ENCODE measurements at places on chromosomes 5 and 9.

DNA sequence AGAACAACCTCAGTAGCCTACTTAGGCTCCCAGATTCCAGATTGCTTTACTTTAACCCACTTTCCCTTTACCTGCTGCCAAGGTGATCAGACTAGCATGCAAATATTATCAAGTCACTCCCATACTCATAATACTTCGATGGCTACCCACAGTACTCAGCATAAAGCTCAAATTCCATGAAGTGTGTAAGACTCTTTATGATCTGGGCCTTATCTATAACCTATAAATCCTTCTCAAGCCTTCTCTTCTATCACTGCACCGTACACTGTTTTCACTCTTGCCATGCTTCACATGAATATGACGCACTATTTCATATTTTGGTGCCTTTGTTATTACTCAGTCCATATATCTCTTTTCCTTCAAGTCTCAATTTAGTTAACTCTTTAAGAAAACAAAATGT is 135.2 kb upstream of the TARS1 start:
- no peak for DNase-seq

GRCh38 chr5:9099689-9100088 is 446.2 kb downstream of the SEMA5A start:
- DNase-seq: no peak

- no peak for DNase-seq
Measured at GRCh38 chr9:89879701-89880100, 274.9 kb downstream of the GADD45G start.

DNA sequence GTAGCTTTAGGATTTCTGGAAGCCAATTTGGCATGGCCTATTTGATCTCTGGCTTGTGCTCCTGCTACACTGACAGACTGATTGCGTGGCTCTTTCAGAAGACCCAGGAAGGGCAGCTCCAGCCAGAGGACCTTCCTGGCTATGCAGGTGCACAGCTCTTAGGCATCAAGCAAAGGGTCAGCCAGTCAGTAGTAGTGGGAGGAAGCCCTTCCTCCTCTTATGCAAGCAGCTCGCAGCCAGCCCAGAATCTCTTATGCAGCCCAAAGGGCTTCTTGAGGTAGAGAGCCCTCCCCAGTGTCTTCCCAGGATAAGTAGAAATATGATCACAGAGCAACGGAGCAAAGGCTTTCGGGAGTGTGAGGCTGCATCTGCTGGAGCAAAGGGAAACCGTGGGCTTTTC is 43.2 kb downstream of the SLC36A1 start:
- no peak for DNase-seq

- DNase-seq: no peak
Measured at GRCh38 chr9:124454296-124454695, 4.0 kb downstream of the ADGRD2 start.

DNA sequence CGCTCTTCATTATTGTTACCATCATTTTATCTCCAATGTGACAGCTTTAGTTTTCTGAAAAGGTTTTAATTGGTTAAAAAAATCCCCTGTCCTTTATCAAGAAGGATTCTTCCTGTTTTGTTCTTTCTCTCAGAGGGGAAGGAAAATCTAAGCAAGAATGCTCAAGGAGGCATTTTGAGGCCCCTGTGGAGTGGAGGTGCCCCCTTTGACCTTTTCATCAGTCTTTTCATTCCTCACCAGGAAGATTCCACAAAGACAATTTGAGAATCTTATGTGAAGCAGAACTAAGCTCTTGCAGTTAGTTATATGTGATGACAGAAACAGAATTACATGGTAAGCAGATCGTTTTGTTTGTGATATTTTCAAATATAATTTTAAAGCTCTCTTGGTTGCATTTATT is 489.6 kb downstream of the MAN2A1 start:
- DNase-seq: no peak

GRCh38 chr5:38756068-38756467 is 89.7 kb upstream of the OSMR start:
- no peak for DNase-seq

Measured in adipocyte (in vitro differentiated cells).